ENCODE measurements at places on chromosomes 12 and 14. TPM values are rescaled to one million over a fixed set of nuclear protein-coding genes. Genes with fewer than 3 reads are reported as not detected.

Gene C12orf54
- not detected for total RNA-seq

Gene SYNDIG1L
- total RNA-seq: not detected

Gene RAPGEF3
- 0.81 TPM for total RNA-seq

Gene A2M
- not detected for total RNA-seq

Gene NXPH4
- 4.1 TPM for total RNA-seq

Gene PTCSC3
- not detected for total RNA-seq

Gene KRT71
- 0.05 TPM for total RNA-seq

Gene HVCN1
- total RNA-seq: 0.77 TPM

Gene RTL1
- 0.26 TPM for total RNA-seq

Gene USP44
- total RNA-seq: 0.23 TPM

Gene KRT6A
- 1.4 TPM for total RNA-seq

Gene OTX2
- total RNA-seq: not detected

Gene FLRT2
- 4.1 TPM for total RNA-seq

Gene CCDC175
- not detected for total RNA-seq

Gene C1QL4
- 6.5 TPM for total RNA-seq
